ENCODE measurements at places on chromosomes 5 and 9.

DNA sequence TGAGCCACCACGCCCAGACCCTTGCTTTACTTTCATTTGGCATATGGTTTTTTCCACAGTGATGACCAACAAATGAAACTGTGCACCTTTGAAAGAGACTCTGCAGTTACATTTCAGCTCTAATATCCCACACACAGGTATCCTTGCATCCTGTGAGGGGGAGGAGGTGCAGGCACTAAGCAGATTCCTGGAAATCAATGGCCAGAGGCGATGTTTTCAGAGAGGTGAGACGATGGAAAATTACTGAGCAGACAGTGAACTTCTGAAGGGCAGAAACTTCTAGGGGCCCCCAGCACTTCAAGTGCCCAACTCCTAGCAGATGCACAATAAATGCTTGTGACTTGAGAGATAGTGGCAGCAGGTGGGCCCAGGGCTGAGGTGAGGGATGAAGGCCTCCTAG lies 29.8 kb upstream of the GNE start:
- DNase-seq = no peak

DNA sequence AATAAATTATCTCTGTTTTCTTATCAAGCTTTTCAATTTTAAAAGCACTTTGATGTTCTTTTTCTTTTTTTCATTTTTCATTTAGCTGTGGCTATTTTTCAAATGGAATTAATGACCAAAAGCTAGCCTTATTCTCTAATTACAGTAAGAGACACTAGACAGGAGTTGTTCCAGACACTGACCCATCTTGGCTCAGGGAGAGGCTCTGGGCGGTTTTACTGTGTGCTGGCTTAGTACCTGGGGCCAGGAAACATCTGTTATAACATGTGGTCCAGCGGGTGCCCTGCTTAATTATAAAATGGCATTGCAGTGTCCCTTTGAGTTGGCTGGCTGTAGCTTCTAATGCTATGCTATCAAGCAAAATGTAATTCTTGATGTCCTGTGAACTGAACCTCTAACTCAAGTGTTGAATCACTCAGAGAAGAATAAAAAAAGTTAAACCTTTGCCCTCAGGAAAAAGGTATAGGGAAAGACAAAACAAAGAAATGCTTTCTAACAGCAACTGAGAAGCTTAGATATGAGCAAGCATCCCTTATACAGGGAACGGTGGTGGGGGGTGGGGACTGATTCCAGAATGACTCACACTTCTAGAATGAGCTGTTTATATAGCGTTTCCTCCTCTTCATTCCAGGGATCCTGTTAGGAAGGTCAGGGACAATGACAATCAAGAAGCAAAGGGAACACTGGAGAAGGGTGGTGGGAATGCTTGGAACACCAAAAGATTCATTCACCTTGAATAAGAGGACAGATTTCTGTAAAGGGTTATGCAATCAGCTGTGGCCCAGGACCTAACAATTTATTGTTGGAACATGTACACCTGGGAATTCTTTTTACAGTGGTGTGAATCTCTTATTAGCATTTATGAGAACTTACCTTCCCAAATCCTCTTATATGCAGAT lies 58.7 kb upstream of the NFIB start:
- DNase-seq = no peak

- DNase-seq = no peak
Measured at GRCh38 chr5:128772356-128772755, 192.9 kb upstream of the SLC27A6 start.

DNA sequence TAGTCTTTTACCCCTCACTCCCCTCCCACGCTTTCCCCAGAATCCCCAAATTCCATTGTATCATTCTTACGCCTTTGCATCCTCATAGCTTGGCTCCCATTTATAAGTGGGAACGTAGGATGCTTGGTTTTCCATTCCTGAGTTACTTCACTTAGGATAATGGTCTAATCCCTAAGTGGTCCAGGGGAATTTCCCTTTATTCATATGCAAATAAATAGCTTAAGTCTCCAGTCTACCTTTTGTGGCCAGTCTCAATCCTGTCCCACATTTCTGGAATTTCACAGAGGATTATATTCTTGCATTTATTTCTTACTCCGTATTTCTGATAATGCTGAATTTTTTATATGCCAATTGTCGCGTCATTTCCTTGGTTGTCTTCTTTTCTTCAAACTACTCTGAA lies 245.6 kb upstream of the DAB2 start:
- DNase-seq = no peak

- no peak for DNase-seq
Measured at GRCh38 chr5:6804766-6805501, 91.7 kb downstream of the TENT4A start.

DNA sequence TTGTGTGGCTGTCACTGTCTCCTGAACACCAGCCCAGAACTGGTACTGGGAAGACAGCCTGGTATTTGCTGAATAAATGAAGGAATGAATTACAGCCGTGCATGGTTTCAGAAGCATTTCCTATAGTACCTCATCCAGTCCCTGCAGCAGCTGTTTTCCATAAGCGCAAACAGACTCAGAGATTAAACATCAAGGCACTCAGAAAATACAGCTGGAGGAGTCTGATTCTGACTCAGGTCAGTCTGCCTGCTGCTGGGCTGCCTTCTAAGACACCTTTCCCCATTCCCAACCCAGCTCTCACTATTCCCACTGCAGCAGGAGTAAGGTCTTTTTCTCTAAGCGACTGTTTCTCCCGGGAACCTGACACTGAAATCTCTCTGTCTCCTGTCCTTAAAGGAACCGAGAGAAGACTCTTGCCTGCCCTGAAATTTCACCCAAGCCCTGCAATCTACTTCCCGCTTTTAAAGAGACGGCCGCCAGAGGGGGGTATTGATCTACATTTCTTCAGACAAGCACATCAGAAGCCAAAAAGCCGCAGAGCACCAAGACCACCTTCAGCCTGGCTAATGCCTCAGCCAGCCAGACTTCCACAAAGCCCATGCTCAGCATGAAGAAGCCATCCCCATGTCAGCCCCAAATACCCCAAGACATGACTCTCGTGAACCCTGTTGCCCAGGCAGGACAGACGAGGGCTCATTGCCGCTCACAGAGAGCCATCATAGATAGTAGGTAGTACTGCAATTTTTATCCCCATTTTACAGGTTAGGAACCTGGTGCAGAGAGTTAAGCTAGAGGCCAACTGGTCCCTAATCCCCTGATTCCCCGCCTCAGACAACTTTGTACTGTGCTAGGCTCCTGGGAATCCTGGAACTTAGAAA lies 5.4 kb upstream of the FOXI1 start:
- peak; percentile 68 for DNase-seq

DNA sequence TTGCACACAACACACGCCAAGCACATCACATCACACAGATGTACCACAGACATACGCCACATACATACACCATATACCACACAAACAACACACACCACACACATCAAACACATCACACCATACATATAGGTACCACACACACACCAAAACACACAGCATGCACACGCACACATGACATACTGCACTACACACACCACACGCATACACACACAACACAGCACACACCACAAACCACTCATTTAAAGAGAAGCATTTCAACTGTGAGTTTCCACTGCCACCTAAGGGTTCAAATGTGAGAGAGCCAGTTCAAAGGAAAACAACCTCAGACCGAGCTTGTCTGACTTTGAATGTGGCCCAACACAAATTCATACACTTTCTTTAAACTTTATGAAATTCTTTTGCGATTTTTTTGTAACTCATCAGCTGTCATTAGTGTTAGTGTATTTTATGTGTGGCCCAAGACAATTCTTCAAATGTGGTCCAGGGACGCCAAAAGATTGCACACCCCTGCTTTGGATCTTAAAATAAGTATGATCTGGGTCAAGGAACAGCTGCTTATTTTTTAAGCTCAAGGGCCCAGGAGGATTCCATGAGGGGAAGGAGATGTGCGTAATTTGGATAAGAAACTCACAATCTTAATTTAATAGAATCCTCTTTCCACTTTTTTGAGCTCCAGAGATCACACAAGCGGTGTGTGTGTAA lies 494.6 kb downstream of the GADD45G start:
- peak; percentile 51 for DNase-seq

GRCh38 chr5:60856066-60856465 lies 12.0 kb upstream of the ELOVL7 start:
- DNase-seq = no peak

DNA sequence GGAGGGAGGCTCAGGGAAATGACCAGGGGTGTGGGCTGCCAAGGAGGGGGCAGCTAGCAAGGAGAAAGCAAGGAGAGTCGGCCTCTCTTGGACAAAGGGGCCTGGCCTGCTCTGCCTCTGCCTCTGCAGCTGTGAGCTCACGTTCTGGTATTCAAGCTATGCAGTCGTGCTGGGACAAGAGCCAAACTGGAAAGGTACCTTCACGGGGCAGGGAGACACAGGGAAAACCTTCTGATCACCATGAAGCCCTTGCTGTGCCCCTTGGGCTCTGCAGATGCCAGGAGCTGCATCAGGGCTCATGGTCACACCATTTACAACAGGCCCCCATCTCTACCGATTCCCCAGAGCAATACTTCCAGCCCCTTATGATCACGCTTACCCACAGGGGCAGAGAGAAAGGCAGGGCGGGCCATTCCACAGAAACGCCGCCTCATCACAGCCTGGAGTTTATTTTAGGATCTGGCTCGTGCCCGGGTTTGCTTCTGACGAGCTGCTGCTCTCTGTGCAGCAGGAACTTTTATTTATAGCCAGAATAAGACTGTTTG lies 63.2 kb downstream of the PRRT1B start:
- DNase-seq = no peak

- no peak for DNase-seq
Measured at GRCh38 chr9:129442803-129443511, 177.9 kb downstream of the C9orf50 start.

DNA sequence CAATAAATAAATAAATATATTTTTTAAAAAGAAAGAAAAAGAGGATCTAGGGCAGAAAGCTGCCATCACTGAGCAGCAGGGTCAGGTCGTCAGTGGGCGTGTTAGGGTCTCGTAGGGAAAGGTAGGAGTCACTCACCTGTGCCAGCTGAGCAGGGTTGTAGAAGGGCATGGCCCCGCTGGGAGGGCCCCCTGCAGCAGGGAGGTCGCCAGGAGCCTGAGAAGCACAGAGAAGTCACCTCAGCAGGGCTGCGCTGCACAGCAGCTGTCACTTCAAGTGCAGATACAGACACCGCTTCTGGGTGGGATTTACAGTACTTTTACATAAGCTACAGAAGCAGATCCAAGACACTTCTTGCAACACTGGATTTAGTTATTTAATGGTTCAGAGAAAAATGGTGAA lies 4.0 kb upstream of the INPP5E start:
- no peak for DNase-seq

DNA sequence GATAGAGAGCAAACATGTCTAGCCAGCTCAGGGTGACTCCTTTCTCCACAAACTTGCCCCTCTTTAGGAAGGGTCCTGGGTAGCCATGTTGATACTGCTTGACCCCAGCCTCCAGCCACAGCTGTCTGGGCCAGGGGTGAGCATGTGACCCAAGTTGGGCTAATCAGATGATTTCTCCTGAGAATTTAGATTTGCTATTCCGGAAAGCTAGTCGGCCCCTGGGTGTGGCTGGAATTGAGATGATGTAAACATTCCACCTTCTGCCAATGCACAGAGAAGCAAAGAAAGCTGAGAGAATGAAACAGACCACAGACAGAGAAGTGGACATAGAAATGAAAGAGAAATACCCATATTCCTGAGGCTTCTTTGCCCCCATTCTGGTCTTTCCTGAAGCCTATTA lies 17.8 kb upstream of the B4GALT1 start:
- no peak for DNase-seq

- DNase-seq = no peak
Measured at GRCh38 chr9:99051851-99052250, 53.1 kb upstream of the TGFBR1 start.

- DNase-seq = no peak
Measured at GRCh38 chr5:54024466-54024865, 285.9 kb downstream of the ARL15 start.

- DNase-seq = no peak
Measured at GRCh38 chr9:76378367-76379073, 15.7 kb downstream of the RFK start.

- no peak for DNase-seq
Measured at GRCh38 chr9:76901801-76902200, 4.1 kb downstream of the PRUNE2 start.

- DNase-seq = no peak
Measured at GRCh38 chr9:72471096-72471495, 50.3 kb upstream of the TMC1 start.

- DNase-seq = no peak
Measured at GRCh38 chr5:139658928-139659667, 10.9 kb downstream of the CXXC5 start.

- no peak for DNase-seq
Measured at GRCh38 chr5:178286226-178287090, 53.9 kb upstream of the PHYKPL start.

- DNase-seq = no peak
Measured at GRCh38 chr5:8871446-8871845, 674.4 kb downstream of the SEMA5A start.

GRCh38 chr5:115184770-115185169 lies 15.1 kb upstream of the TRIM36 start:
- no peak for DNase-seq

DNA sequence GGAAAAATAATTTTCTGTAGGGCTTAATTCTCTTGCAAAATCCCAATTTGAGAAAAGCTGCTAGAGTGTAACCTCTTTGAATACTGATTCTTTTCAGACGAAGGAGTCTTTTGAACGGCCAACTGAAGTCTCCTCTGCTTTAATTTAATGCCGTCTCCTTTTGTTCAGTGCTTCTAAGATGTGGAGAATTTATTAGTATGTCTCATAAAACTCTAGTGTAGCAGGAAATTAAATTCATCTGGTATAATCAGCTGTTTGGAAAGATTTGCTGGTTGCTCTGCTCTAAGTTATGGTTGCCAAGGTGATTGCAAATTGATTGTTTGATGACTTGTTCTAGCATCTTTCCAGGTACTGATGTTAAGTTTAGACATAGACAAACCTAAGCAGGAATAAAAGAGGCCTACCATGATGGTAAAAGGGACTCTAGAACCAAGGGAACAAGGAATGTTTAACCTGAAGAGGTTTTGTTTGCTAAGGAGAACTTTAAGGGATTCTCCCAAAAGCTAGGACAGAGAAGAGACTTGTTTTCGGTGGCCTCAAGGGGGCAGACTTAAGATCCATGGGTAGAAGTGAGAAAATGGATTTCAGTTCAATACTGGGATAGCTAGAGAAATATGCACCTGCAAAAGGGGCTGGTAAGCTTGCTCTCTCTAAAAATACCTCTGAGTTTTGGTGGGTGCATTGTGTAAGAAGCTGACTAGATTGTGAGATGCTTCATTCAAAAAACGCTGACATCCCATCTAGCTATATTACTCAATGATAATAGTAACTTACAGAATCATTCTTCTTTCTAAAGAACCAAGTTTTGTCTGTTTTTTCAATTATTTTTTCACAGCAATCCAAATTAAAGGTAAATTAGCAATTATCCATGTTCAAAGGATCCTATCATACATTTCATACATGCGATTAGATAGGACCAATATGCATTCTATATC lies 5.7 kb upstream of the ADRB2 start:
- DNase-seq = no peak

- DNase-seq = no peak
Measured at GRCh38 chr5:92208265-92208664, 825.1 kb upstream of the ARRDC3 start.

- DNase-seq = no peak
Measured at GRCh38 chr9:88722753-88723152, 187.8 kb downstream of the NXNL2 start.

GRCh38 chr5:9698125-9698826 lies 68.1 kb upstream of the TAS2R1 start:
- DNase-seq = no peak
